ENCODE measurements at places on chromosomes 7 and 10.

DNA sequence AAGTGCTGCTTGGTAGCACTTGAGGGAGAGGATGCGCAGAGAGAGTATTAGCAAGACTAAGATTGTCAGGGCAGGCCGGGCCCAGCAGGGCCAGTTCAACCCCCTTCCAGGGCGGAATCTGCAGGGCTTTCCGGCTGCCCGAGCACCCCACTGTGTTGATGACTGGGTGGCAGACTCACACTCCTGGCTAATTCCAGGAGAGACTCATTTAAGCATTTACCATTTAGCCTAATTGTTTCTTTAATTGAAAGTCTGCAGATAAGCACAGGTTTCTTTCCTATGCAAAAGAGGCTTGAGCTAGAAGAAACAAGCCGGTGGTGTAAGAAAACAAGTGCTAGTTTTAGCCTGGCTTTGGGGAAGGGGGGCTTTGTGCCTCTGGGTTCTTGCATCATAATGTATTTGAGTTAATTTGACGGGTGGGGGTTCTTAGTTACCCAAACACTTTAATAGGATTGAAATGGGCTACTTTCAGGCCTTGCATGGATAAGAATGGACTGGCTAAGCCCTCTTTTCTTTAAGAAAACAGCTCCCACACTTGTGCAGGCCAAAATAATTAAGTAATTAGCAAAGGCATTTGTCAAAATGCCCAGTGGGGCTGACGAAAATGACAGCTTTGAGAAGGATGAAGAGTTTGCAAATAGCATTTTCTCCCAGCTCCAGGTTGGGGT, 201.3 kb downstream of the MYOF start:
- no peak for DNase-seq

- DNase-seq: no peak
Measured at GRCh38 chr10:42755028-42755451, 27.6 kb upstream of the BMS1 start.

GRCh38 chr10:124971276-124971675, 29.4 kb downstream of the ZRANB1 start:
- DNase-seq: no peak

- no peak for DNase-seq
Measured at GRCh38 chr10:73641328-73642060, at the start of gene MYOZ1. Gene MYOZ1 (minus strand): TSS chr10:73641474. CDS start chr10:73640017, 1,457 bp downstream.

- DNase-seq: peak; percentile 99
Measured at GRCh38 chr10:73785211-73785720, at the start of gene ZSWIM8. Gene ZSWIM8 (plus strand): TSS chr10:73785606. CDS start chr10:73785879, 273 bp downstream.

GRCh38 chr10:84194424-84195043, at the start of gene CDHR1:
Gene CDHR1 (plus strand): TSS chr10:84194537. CDS start chr10:84194761, 224 bp downstream.
- no peak for DNase-seq

DNA sequence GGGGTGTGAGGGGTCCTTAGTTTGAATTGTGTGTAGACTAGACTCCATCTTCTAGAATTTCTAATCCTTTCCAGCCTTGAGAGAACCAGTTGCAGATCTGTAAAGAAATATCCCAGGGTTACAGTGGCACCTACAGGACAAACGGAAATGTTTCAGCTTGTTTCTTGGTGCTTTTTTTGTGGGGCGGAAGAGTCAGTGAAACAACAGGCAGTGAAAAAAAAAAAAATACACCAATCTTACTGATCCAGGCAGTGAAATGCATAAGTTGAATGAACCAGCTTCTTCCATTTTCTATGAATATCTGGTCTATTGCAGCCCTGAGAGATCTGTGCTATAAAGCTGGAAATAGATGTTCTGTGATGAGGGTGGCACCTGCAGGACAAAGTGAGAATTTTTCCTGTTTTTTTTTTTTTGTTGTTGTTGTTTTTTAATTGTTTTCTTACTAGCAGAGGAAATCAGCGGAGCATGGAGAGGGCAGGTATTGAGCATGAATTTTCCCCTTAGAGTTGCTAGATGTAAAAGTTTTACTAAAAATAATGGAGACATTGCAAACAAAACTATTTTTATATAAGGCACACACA, 81.9 kb upstream of the DYNC1I1 start:
- DNase-seq: peak; percentile 84

DNA sequence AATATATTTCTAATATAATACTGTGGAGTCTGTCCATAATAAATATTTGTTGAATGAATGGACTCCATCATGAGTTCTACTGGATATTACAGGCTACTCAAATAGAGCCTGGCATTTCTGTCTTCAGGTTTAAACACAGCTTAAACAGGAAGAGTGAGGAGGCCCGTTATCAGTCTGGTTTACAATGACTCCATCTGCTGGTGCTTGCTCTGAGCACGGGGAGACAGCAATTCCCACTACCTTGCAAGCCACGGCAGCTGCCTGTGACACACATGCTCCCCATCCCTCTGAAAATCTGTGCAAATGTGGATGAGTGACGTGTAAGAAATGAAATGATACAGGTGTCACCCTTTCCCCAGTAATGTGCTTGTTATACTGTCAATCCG, 293.5 kb upstream of the IMMP2L start:
- no peak for DNase-seq

DNA sequence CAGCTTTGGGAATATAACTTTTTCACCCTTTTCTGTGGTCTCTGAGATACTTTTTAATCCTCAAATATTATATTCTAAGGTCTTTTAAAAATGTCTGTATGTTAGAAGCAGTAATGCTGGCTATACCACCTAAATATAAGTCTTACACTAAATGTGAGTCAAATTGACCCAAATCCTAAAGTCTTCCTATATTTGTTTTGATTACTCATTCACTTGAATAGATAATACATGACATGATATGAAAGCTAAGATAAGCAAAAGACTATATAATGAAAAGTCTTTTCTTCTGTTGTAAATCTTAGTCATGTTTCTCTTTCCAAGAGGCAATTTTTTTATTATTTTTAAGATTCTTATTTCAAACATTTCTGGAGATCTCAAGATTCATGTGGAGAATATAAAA, 64.2 kb downstream of the HDAC9 start:
- no peak for DNase-seq

- no peak for DNase-seq
Measured at GRCh38 chr7:115410972-115411686, 489.2 kb downstream of the MDFIC start.

GRCh38 chr10:6401558-6402348, 178.3 kb downstream of the PRKCQ start:
- peak; percentile 85 for DNase-seq

DNA sequence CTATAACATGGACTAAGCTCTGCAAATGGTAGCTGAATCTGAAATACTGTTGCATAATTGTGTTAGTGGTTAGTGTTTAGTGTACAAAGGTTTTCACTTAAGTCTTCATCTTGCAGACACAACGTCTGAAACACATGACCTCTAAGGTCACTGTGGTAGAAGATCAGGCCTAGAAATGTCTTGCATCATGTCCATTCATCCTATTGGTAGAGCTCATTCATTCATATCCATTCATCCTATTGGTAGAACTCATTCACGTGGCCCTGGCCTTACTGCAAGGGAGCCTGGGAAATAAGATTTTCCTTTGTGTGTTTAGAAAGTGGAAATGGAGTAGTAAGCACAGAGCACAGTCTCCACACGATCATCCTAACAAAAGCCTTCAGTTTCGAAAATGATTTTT, 485.8 kb downstream of the PLXNA4 start:
- DNase-seq: no peak

GRCh38 chr7:158300427-158300826, 287.2 kb downstream of the PTPRN2 start:
- no peak for DNase-seq

- no peak for DNase-seq
Measured at GRCh38 chr10:5525561-5526341, 990 bp downstream of the CALML3 start.

- no peak for DNase-seq
Measured at GRCh38 chr7:134502463-134503371, 24.6 kb upstream of the AKR1B10 start.

GRCh38 chr10:69845574-69846292, 44.0 kb downstream of the COL13A1 start:
- DNase-seq: no peak

DNA sequence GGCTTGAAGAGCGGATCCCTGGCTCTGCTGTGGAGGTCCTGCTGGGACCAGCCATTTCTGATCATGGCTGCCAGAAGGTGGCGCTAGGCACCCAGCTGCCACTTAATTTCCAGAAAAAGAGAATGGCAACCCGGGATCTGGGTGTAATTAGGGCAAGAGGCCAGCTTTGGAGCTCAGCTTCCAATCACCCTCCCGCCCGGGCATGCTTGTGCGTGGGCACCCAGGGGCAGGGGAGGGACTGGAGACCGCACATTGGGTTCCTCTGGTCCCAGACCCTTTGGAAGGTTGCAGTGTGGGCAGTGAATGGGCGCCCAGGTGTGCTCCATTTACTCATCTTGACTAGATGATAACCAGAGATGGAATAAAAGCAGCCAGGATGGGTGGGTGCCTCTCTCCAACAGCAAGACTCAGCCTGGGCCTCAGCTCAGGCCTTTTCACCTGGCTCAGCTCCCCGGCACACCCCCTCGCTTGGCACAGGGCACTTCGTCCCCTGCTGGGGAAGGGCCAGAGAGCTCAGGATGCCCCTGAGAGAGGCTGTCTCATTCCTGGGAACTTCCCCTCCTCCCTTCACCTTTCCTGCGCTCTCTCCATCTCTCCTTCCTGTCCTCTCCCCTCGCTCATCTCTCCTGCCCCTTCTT, 14.7 kb downstream of the FAM241B start:
- no peak for DNase-seq

DNA sequence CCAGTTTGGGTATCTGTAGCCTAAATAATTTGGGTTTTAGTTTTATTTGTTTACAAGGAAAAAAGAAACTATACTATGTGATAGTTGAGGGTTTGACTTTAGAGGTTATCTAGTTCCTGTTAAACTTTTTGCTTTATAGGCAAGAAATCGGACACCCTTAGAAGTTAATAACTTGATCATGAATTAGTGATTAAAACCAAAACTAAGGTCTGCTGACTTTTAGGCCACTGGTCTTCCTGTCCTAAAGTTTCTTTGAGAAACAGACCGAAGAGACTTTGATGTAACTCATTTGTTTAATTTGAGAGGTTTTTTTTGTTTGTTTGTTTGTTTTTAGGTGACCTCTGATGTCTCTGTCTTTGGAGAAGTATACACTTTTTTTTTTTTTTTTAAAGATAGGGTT, 59.7 kb downstream of the PHTF2 start:
- no peak for DNase-seq

- no peak for DNase-seq
Measured at GRCh38 chr7:123901101-123901500, 23.9 kb upstream of the SPAM1 start.

DNA sequence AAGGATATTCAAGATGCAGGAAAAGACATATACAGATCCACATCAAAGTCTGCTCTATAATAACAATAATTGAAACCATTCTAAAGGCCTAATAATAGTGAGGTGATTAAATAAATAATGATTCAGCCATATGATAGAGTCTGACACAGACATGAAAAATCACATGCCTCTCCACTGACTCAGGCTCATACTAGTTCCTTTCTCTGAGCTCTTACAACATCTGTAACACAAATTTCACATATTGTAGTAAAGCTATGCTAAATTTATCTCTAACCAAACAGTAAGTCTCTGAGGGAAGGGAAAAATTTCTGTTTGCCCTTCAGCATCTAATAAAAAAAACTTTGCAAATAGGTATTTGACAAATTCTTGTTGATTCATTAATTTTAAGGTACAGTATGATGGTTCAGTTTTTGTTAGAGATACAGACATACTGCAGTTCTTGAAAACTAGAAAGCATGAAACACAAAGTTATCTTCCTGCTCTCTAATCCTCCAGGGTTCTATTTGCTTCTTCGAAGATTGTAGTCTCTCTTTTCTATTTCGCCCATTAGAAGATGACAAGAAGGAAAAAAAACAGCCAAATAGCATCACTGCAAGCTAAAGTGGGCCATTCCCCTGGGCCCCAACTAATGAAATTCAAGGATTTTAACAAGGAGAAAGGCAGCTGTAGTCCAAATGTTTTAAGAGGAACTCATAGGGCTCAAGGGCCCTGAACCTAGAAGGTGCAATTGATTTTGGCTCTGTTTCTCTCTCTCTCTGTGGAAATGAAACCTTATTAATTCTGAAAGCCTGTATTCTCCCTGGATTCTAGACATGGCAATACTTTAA, 53.9 kb downstream of the CUBN start:
- DNase-seq: peak; percentile 91

- DNase-seq: peak; percentile 35
Measured at GRCh38 chr7:26397796-26398426, 106.2 kb downstream of the SNX10 start.

- no peak for DNase-seq
Measured at GRCh38 chr7:108307194-108307593, 149.0 kb downstream of the NRCAM start.

- DNase-seq: no peak
Measured at GRCh38 chr7:27433581-27433980, 191.0 kb downstream of the EVX1 start.

DNA sequence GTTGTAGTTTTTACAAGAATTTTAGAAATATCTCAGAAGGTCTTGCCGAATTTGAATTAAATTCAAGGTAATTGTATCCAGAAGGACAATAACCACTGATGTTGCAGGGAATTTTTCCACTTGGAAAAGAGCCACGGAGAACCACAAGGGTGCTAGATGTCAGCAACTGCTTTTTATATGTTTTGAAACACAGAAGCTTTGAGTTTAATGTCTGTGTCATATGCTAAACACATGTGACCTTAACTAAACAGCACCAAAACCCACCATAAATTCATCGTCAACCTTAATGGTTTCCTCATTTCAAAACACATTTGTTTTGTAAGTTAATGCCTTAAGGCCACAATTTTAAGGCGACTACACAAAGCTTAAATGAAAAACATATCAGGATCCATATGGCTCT, 106.9 kb downstream of the COL28A1 start:
- DNase-seq: peak; percentile 90

GRCh38 chr7:5428478-5429252, 5.0 kb upstream of the TNRC18 start:
- peak; percentile 73 for DNase-seq

DNA sequence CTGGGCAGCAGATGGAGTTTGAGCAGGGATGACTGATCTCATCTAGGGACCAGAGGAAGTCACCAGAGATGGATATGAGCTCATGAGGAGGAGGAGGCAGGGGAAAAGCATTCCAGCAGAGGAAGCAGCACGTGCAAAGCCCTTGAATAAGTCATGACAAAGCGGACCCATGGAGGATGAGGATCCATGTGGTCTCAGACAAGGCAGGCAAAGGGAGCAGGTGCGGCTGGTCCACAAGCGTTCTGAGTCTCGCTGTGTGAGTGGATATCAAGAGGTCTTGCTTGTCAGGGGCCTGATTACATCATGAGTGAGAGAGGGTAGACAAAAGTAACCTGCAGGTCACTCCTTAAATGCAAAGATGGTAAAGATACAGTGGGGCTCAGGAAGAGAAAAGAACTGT, 307.6 kb downstream of the GRID1 start:
- no peak for DNase-seq
